ENCODE measurements at places on chromosomes 11 and 22.

- no peak for DNase-seq
Measured at GRCh38 chr11:134625151-134625550, 213.1 kb upstream of the B3GAT1 start.

DNA sequence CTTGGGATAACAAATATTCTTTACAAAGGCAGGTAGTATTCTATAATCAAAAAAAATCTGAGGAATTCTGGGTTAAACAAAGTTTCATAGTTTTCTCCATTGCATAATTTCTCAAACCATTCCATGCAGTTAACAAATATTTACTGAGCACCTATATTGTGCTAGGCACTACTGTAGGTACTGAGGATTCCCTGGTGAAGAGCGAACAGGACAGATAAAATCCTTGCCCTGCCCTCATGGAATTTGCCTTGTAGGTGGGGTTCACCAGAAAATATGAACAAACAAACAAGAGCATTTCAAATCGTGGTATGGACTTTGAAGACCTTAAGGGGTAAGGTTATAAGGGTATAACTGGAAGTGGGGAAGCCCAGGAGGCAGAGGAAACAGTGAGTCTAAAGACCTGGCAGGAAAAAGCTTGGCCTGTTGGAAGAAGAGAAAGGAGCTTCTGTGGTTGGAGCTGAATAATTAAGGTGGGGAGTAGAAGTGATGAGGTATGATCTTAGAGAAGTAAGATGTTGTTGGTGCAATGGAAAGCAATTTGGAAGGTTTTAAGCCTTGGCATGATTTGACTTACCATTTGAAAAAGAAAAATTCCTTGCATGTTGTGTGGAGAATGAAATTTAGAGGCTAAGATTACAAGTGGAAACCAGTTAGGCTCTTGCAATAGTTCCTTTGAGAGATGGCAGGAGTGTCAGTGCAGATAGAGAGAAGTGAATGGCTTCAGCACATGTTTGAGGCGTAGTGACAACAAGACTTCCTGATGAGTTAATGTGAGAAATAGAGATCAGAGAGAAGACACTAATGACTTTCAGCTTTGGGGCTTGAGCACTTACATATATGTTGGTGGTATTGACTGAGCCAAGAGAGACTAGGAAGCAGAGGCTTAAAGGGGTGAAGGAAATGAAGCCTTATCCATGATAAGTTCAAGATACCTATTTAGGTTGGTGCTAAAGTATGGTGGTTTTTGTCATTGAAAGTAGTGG lies 55.7 kb upstream of the PICALM start:
- no peak for DNase-seq

- DNase-seq, result no peak
Measured at GRCh38 chr22:37818409-37819104, 4.6 kb upstream of the GALR3 start.

- DNase-seq, result no peak
Measured at GRCh38 chr11:78291503-78292108, 102.9 kb downstream of the USP35 start.

- DNase-seq, result no peak
Measured at GRCh38 chr11:103699216-103699615, 337.2 kb upstream of the DDI1 start.

DNA sequence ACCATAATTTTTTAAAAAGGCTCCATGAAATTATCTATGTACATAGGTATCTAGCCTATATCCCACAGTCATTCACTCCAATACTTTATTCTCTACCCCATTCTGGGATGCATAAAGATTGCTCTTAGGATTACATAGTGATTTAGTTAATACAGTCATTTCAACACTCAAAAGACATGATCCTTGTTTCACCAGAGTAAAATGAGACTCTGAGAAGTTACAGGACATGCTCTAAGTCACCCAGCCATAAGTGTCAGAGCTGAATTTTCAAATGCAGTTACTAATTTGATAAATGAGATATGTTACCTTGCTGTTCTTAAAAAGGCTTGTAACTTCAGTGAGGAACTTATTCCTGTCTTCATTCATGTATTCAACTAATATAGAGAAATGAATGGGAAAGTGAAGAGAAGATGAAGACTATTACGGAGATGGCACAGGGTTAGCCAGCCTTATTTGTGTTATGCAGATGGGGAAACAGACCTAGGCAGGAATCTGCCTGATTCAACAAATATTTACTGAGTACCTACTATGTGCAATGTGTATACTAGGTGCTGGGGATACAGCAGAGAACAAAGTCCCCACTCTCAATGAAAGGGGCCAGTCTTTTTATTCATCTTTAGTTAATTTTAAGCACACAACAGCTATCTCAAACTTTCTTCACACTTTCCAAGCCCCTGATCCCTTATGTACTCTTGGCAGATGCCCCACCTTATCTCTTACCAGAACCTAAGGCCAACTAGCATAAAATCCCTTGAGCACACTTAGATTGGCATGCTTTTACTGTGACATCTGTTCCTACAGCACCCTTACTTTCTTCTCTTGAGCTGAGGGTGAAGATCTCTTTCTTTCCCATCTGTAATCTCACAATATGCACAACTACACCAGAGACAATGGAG lies 21.6 kb downstream of the MAPK1 start:
- no peak for DNase-seq

DNA sequence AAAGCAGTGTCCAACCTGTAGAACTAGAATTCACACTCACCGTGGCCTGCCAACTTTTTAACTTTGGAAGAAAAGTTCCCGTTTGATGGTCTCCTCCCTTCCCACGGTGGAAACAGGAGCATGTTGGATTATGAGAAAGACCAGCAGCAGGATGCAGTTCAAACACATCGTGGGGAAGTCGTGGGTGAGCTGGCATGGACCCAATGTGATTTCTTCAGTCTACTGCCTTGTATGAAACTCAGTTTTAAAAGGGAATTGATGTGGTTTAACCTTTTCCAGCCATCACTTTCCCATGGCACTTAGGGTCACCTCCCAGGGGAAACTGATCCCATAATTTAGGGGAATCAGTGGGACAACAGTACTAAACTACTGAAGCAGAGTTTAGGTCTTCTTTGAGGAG lies 318.3 kb downstream of the CADM1 start:
- no peak for DNase-seq

DNA sequence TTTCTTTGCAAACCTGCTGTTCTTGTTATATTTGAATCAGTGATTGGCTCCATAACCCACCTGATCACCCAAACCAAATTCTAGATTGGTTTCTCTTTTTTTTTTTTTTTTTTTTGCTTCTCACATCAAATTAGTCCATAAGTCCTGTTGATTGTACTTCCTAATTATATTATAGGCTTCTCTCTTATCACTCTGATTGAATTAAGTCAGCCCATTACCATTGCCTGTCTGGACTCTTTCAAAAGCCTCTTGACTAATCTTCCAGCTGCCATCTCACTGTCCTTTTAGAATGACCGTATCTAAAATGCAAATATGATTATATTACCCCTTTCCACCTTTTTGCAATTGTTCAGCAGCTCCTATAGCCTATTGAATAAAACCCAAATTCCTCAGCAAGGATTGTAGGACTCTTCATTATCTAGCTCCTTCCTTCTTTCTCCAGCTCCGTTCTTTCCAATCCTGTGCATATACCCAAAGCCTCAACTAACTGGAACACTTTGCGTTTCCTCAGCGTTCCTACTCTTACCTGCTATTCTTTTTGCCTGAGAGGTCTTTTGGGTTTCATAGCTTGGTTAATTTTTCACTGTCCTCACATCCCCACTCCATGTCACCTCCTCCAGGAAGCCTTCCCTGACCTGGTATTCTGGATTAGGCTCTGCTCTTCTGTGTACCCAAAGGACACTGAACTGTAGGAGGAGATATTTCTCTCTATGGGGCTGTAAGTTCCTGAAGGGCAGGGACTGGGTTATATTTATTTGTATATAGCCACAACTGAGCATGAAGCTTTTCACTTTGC lies 423.3 kb downstream of the TMEM135 start:
- no peak for DNase-seq

GRCh38 chr11:61601512-61601911 lies 20.6 kb upstream of the SYT7 start:
- DNase-seq, result no peak

DNA sequence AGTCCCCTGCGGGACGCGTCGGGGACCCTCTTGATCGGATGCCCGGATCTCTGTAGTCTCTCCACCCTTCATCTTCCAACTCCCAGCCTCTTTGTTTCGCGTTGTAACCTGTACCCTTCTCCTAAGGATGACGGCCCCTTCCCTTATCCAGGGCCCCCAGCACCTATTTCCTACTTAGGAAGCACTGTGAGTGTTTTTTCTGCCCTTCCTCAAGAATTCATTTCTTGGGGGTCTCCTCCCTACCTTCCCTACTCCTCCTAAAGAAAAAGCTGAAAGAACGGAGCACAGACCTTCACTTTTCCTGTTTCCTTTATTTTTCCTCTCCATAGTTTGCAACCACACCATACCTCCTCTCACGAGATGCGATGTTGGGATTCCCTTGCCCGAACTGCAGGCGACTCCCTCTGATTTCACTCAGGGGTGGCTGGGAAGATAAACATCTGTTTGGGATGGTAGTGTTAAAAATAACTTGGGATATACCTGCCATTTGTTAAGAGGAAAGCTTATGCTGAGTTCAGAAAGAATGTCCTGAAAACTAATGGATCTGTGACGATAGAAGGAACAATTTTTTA lies 593 bp downstream of the FAM118B start:
- no peak for DNase-seq
